ENCODE measurements at places on chromosomes 6 and 20.

GRCh38 chr6:10580570-10580969, 59.4 kb downstream of the GCNT2 start:
- DNase-seq = no peak

DNA sequence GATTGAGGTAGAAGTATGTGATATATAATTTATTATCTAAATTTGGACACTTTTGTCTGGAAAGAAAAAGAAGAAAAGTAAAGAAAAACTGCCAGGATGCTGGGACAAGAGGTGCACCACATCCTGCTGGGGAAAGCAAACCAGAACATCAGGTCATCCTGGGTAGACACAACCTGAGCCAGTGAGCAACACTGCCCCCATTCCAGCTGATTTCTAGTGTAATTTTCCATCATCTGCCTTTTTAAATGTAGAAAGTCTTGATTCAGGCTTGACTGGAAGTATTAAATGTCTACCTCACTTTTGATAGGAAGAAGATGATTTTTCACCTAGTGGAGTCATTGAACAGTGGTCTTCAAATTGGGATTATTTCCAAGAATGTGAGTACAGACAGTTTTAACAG, 1164.5 kb upstream of the CITED2 start:
- DNase-seq = no peak

- DNase-seq = no peak
Observed at GRCh38 chr6:30954631-30955366, 14.0 kb downstream of the MUCL3 start.

DNA sequence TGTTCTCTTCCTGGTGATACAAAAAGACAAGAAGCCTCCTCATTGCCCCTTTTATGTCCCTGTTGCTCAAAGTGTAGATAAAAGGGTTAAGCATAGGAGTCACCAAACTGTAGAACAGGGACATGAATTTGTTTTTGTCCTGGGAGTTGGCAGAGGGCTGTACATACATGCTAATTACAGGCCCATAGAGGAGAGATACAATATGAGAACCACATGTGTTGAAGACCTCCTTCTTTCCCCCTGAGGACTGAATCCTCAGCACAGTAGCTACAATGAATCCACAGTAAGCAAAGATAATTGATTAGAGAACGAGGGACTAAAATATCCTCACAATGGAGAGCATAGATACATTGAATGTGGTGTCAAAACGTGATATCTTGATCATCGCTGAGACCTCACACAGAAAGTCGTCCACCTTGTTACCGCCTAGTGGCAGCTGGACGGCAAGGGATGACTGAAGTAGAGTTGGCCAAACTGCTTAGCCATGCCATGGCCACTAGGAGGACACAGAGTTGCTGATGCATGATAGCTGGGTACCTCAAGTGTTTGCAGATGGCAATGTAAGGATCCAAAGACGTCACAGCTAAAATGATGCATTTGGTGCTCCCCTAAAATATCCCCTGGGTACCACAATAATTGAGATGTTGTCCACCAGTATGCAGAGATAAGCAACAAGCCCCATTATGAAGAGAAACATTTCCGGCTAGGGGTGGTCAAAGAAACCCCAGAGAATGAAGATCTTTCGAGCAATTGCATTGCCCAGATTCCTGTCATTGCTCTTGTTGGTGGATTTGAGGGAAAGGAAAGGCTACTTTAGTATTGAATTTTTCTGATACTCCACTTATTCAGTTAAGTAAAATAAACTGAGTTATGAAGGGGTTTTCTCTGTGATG, 15.0 kb downstream of the OR2B3 start:
- no peak for DNase-seq

- no peak for DNase-seq
Observed at GRCh38 chr6:123715006-123715863, 78.5 kb upstream of the TRDN start.
